Fibroblast of skin of scalp (primary cell): ENCODE measurements at places on chromosomes 4 and X.

DNA sequence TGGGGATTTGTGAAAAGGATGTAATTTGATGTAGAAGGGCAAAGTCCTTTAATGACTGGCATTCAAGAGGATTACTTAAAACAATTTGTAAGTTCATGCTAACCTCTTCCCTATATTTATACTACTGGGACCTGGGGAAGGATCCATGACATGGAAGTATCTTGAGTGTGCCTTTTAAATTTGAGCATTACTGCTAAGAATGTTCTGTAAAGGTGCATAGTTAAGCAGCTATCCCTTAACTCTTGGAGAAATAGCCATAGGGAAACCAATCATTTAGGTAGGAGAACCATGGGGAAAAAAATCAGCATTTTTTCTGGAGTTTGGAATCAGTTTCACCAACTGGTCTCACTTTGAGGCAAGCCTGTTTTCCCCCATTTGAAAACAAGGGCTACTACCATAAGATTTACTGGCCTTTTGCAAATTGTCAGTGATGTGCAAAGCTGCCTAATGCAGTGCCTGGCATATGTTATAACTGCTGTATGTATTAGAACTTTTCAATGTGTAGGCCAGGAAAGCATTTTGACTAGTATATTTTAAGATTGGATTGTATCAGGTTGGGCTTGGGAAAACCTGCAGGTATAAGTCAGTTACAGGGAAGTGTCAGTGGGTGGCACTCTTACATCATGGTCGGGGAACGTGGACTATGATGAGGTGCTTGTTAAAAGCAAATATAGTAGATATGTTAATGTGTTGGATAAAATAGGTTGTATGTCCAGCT is 72.1 kb downstream of the PRSS12 start:
- peak; percentile 80 for DNase-seq

GRCh38 chrX:133601116-133601515 is 185.8 kb upstream of the GPC4 start:
- no peak for DNase-seq

- DNase-seq: no peak
Measured at GRCh38 chr4:13294961-13295605, 189.1 kb downstream of the RAB28 start.

GRCh38 chr4:74675673-74676279 is 118.5 kb downstream of the BTC start:
- DNase-seq: peak; percentile 57

GRCh38 chr4:139085141-139085540 is 69.6 kb downstream of the NOCT start:
- DNase-seq: peak; percentile 22

- DNase-seq: no peak
Measured at GRCh38 chr4:128846063-128846462, 36.6 kb downstream of the JADE1 start.
